Spinal cord (tissue), 10 donors: ENCODE measurements at places on chromosomes 4 and X.

GRCh38 chr4:44662623-44663005 is 11.2 kb upstream of the YIPF7 start:
- DNase-seq, result no peak

DNA sequence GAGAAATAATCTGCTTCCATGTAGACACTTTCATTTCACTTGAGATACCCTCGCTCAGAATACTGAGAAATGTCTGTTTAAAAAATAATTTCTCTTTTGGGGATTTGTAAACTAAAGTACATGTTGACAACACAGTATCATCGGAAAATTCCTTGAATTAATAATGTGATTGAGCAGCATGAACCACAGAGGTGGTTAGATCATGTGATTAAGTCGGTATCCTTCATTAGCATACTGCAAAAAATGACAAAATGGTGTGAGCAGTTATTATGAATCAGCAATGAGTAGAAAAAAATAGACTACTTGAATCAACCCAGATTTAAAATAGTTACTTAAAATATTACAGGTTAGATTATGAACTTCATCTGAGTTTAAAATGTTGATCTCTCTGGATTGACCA is 14.1 kb downstream of the MAP7D3 start:
- no peak for DNase-seq

DNA sequence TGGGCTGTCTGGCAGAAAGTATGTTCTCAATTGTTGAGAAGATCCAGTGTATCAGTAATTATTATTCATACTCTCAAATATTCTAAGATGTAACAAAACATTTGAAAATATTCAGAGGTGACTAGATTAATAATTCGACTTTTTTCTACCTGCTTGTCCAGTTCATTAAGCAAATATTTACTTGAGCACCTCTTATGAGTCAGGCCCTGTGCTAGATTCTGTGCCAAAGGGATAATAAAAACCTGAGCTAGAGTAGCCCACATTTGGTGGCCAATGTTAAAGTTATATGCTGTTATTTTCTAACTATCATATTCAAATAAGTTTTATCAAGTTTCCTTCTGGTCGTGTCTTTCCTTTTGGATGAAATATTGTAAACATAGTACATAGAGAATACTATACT is 58.5 kb downstream of the ARHGAP10 start:
- DNase-seq, result no peak

DNA sequence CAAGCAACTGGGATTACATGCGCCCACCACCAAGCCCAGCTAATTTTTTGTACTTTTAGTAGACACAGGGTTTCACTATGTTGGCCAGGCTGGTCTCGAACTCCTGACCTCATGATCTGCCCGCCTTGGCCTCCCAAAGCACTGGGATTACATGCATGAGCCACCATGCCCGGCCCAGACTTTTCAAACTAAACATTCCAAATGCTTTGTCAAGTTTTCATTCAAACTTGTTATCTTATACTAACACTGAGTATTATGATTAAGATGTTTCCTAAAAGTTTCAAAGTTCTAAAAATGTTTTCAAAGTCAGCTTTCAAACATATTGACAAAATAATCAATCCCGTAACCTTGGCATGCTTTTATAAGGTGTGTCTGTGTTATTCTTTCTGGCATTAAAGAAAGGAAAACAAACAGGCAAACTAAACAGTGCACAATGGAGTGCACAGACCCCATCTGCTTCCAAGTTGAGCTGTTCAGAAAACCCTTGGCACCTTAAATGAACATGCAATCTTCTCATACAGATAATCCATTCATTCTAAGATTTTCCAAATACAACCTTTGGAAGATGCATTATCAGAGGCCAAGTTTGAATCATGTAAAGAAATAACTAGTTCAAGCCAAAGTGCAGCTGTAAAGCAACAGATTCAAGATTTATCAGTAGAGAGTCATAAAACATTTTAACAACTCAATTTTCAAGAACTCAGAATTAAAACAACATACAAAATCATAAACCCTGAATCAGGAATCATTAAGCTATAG is 49.1 kb downstream of the ABCG2 start:
- no peak for DNase-seq

DNA sequence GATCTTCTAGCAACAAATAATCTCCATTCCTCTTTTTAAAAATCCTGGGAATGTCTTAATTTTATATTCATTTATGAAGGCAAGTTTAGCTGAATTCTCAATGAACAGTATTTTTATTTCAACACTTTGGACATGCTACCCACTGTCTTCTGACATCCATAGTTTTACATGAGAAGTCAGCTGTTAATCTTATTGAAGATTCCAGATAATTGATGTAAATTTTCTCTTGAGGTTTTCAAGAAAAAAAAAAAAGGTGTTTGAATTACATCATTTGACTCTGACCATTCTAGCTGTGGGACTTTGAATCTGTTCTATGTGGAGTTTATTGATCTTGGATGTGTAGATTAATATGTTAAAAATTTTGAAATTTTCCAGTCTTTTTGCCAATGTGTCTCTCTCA is 28.0 kb downstream of the PDHA2 start:
- no peak for DNase-seq

GRCh38 chr4:36328130-36328529 is 46.7 kb downstream of the DTHD1 start:
- no peak for DNase-seq

DNA sequence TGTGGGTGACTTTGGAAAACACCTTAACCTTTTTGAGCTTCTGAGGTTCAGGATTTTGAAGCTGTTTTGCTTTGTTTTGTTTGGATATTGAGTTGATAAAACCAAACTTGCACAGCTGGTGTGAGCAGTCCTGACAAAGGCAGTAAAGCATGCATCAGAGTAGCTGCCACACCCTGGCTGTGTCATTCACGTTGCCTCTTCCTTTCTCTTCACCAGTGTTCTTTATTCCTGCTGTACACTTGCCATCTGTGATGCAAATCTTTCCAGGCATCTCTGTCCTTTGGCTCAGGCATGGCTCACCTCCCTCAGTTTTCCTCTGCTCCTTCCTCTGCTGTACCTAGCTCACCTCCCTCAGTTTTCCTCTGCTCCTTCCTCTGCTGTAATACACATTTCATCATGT is 1850.2 kb upstream of the AGA start:
- DNase-seq, result no peak

DNA sequence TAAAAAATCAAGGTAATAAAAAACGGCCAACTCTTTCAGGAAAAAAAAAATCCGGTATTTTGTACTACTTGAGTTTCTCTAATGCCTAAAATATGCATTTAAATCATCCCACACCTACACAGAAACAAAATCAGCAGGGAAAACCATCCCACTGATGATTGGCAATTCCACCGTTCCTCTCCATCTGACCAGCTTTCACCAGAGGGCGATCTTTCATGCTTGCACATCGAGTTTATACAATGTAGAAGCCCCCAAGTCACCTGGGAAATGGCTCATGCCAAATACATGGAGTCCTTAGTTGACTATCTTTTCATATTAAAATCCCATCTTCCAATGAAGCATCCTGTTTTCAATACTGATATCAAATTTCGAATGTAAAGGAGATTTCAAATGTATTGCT is 69.2 kb downstream of the PTCHD1 start:
- no peak for DNase-seq

GRCh38 chr4:184061582-184061981 is 156.1 kb downstream of the ENPP6 start:
- no peak for DNase-seq

GRCh38 chr4:186934244-186934643 is 210.6 kb upstream of the FAT1 start:
- DNase-seq, result no peak

DNA sequence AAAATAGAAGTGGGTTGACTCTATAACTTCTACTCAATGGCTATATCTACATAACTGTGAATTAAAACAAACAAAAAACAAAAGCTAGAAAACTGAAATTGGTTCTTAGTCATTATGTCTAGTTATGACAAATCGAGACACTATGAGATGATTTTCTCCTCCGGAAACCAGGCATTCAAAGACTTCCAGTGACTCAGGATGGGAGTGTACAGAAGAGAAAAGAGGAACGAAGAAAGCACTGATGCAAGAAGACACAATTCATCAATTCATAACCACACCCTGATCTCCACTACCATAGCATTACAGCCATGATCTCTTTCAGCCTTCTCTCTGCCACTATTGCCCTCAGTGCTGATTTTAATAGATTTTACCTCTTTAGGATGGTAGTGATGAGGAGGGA is 253.6 kb downstream of the CBLL2 start:
- DNase-seq, result no peak

DNA sequence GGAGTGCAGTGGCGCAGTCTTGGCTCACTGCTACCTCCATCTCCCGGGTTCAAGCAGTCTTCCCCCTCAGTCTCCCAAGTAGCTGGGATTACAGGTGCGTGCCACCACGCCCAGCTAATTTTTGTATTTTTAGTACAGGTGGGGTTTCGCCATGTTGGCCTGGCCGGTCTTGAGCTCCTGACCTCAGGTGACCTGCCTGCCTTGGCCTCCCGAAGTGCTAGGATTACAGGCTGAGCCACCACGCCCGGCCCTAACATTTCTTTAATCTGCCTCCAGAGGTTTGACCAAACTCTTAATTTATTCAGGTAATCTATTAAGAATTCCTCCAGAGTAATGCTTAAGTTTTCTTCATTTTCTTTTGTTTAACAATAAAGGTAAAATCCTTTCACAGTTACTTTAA is 171.0 kb downstream of the RAPGEF2 start:
- DNase-seq, result no peak

- DNase-seq, result no peak
These were observed 55.7 kb upstream of the CCDC160 start for GRCh38 chrX:134181275-134181660.

- DNase-seq, result no peak
These were observed 344.0 kb upstream of the EPHA5 start for GRCh38 chr4:66014146-66014765.

GRCh38 chrX:15451913-15452312 is 41.2 kb downstream of the PIR start:
- DNase-seq, result no peak

- DNase-seq, result no peak
These were observed 13.0 kb upstream of the CXCL2 start for GRCh38 chr4:74111990-74112389.

GRCh38 chr4:153963216-153963615 is 174.3 kb upstream of the SFRP2 start:
- no peak for DNase-seq

DNA sequence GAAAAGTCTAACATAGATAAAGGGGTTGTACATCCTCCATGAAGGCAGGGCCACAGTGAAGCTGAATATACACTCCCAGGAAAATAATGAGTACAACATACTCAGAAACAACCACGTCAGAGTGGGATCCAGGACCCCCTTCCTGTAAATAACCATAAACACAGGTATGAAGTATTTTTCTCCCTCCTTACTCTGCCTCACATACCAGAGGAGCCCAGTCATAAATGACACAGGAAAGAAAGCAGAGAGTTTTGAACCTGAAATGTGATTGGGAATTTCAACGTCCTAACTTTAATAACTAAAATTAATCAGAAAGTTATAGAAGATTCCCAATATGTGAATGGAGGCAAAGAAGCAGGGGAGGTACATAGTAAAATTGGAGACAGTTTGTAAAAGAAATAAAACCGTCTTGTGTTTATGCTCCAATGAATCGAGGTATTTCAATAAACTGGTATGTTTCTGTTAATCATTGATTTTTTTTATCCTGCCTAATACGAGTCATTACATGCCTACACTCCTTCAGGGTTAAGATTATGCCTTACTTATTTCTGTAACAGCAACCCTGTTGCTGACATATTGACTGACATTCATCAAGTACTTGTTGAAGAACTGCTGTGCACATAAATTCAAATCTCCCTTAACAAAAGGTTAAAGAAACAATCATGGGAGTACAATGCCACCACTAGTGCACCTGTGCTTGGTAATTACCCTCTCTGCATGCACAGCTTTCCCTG is 431.3 kb downstream of the KCNIP4 start:
- DNase-seq, result no peak

DNA sequence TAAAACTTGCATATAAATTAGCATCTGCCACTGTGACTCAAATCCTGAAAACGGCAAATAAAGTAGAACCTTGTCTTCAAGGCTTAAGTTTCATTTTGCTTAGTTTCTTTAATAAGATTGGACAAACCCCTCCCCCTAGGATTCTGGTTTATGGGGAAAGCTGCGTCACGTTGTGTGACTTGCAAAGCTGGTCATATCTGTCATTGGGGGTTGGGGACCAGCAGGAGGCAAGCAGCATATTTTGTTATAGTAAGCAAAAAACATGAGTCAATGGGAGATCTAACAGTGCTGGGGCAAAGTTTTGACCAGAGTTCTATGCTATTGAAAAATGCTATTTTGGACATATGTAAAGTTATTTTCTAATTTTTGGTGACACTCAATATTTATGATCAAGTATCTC is 407.3 kb downstream of the PCDH18 start:
- DNase-seq, result no peak

DNA sequence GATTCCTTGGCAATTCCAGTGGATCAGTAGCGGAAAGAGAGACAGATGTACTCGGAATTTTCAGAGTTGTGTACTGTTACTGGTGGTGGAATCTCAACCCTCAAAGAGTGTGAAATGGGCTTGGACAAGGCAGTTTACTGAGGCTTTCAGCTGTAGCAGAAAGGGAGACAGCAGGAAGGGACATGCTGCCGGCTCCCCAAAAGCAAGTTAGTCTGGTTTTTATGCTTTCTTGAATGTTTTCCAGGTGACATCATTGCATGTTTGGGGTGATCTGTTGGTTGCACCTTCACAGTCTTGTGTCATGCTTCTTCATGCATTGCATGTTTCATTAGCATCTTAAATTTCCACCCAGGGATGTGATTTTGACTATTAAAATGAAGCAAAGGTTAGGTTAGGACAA is 1282.2 kb downstream of the ADGRL3 start:
- DNase-seq, result no peak

DNA sequence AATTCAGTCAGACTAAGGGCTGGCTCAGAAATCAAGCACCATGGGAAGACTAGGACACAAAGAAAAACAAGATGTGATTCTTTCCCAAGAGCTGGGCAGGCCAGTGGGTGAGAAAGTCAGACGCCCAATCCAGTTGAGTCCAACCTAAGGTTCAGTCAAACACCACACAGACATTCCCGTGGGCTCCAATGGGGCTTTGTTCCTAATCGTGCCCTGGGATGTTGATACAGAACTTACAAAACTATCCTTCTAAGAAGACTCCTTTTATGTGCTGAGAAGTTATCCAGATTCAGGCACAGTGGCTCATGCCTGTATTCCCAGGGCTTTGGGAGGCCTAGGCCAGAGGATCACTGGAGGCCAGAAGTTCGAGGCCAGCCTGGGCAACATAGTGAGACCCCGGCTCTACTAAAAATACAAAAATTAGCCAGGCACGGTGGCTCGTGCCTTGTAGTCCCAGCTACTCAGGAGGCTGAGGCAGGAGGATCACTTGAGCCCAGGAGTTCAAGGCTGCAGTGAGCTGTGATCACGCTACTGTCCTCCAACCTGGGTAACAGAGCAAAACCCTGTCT is 3.7 kb downstream of the BLOC1S4 start:
- DNase-seq, result no peak

DNA sequence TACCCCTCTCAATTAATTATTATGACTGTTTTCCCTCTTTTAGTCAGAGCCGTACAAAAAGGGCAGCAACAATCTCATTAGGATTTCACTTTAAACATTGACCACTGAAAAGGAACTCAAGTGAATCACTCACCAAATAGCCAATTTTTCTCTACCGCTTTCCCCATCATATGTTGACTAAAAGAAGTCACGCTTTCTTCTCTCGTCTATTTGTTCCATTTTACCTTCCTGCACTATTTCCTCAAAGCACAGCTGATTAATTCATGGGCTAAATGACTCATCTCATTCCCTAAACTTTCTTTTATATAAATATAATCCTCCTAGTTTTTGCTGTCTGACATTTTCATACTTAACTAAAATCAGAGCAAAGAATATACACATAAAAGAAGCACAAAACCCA is 8.2 kb downstream of the MID1 start:
- no peak for DNase-seq
